ENCODE measurements at places on chromosomes 5 and 9. TPM values are rescaled to one million over a fixed set of nuclear protein-coding genes. Genes with fewer than 3 reads are reported as not detected.

The DOCK8 gene
- 219 TPM for total RNA-seq

The SLC34A1 gene
- 0.20 TPM for total RNA-seq

The TEK gene
- total RNA-seq: not detected

The ATP6V1G1 gene
- 111 TPM for total RNA-seq

The NUTM2G gene
- not detected for total RNA-seq

The MAPK9 gene
- 28.1 TPM for total RNA-seq

The SLC6A3 gene
- not detected for total RNA-seq

The HAVCR2 gene
- 5.0 TPM for total RNA-seq

The INSL4 gene
- not detected for total RNA-seq

The MRPL50 gene
- total RNA-seq: 8.5 TPM

The PTGES gene
- not detected for total RNA-seq

The BTNL3 gene
- total RNA-seq: not detected

The TEX48 gene
- not detected for total RNA-seq

The ZNF454 gene
- 0.17 TPM for total RNA-seq

The PCDHA8 gene
- not detected for total RNA-seq

The PCDHGA10 gene
- not detected for total RNA-seq

The SLC22A5 gene
- total RNA-seq: 2.5 TPM

The OCLN gene
- 1.4 TPM for total RNA-seq

The RAB3C gene
- not detected for total RNA-seq

The SLC1A3 gene
- total RNA-seq: not detected

The GABRG2 gene
- not detected for total RNA-seq

The ADGRV1 gene
- 0.52 TPM for total RNA-seq

The SPOUT1 gene
- total RNA-seq: 36.1 TPM

The GPRIN1 gene
- total RNA-seq: 1.9 TPM

The BTNL8 gene
- total RNA-seq: not detected

The CLINT1 gene
- 111 TPM for total RNA-seq

The CFAP157 gene
- total RNA-seq: not detected

The CDKN2AIPNL gene
- total RNA-seq: 13.5 TPM

The WNK2 gene
- total RNA-seq: 0.22 TPM

The RNF183 gene
- not detected for total RNA-seq

The KCNT1 gene
- total RNA-seq: not detected

The SPZ1 gene
- total RNA-seq: not detected

The KIF12 gene
- not detected for total RNA-seq

The C5orf58 gene
- not detected for total RNA-seq

The GLIPR2 gene
- 55.7 TPM for total RNA-seq

The FYB1 gene
- 639 TPM for total RNA-seq

The ENTPD2 gene
- not detected for total RNA-seq

The ARAP3 gene
- 6.1 TPM for total RNA-seq

The TNC gene
- total RNA-seq: not detected

The IFT74 gene
- total RNA-seq: 5.5 TPM

The RGS7BP gene
- not detected for total RNA-seq

The GABBR2 gene
- not detected for total RNA-seq

The MYOT gene
- total RNA-seq: not detected

The TUSC1 gene
- not detected for total RNA-seq

The LCN12 gene
- total RNA-seq: 1.4 TPM

The TXNDC15 gene
- 33.9 TPM for total RNA-seq

The GMCL2 gene
- total RNA-seq: not detected

The IRX1 gene
- total RNA-seq: not detected

The PTGR1 gene
- not detected for total RNA-seq

Measured in CD4-positive, CD25-positive, alpha-beta regulatory T cell (primary cell).